ENCODE measurements at places on chromosomes 7 and 10.

GRCh38 chr10:35328404-35329037 lies 7.8 kb upstream of the CCNY start:
- DNase-seq: no peak

DNA sequence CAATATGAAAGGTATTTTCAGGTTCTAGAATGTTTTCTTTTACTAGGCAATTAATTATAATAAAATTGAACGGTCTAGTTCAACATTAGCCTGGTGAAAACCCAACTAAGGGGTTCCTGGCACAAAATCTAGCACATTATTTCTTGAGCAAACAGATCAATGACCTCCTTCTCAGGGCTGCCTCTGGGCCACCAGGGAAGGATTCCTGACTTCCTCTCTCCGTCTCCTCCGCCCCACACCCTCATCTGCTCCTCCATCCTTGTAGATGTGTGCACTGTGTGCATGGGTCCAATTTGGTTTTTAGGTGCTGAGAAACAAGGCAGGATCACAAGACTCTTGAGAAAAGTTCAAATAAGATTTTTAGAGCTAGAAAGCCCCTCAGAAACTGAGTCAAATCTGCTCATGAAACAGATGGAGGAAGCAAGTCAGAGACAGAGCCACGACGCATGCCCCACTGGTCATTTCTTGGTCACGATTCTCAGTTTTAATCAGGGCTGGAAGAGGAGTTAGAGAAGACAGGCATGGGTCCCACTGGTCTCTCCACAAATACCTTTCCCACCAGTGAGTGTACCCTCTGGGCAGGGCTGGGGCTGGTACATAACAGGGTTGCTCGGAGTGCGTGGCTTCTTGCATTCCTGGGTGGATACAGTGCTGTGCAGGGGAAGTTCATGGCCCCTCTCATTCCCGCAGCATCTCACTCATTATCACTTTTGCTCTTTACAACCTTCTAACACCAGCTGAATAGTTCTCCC lies 3.8 kb downstream of the TRPV6 start:
- no peak for DNase-seq

- peak; percentile 32 for DNase-seq
These were observed 18.5 kb upstream of the ANTXRL start for GRCh38 chr10:46268076-46268881.

DNA sequence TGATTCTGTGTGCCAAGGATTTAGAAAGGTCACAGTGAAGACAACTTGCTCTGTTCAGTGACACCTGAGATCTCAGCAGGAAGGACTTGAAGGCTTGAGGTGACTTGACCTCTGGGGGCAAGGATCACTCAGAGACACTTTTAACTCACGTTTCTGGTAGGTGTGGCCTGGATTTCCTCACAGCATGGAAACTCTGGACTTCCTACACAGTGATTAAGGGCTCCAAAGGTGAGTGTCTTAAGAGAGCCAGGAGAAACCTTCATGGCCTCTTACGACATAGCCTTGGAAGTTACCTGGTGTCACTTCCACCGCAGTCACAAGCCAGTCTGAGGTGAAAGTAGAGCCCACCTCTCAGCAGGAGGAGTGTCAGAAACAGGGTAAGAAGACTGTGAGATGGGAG lies 38.1 kb upstream of the ADO start:
- no peak for DNase-seq

GRCh38 chr7:79308192-79308591 lies 145.3 kb downstream of the MAGI2 start:
- DNase-seq: no peak

- no peak for DNase-seq
These were observed 221.5 kb upstream of the AOAH start for GRCh38 chr7:36945612-36946400.

Data from activated naive CD4-positive, alpha-beta T cell (primary cell).